ENCODE measurements at places on chromosomes 4 and X. TPM values are rescaled to one million over a fixed set of nuclear protein-coding genes. Genes with fewer than 3 reads are reported as not detected.

DNA sequence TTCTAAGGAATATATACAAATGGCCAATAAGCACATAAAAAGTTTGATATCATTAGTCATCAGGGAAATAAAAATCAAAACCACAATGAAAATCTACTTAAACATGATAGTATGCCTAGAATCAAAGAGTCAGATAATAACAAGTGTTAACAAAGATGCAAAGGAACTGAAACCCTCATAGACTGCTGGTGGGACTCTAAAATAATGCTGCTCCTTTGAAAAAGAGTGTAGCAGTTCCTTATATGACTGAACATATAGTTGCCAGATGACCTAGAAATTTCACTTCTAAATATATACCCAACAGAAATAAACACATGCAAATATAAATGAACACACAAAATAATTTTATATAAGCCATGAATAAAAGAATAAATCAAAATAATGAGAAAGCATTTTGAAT is 205.1 kb upstream of the CTSO start:
- H3K4me3 ChIP-seq, result no peak overlapping the region
- no peak overlapping the region for H3K27ac ChIP-seq
- no peaks in the 10 kb centered on the region for H3K4me1 ChIP-seq
- no peaks in the 10 kb centered on the region for H3K36me3 ChIP-seq
- no peaks in the 10 kb centered on the region for H3K27me3 ChIP-seq

GRCh38 chr4:173748353-173748752 is 218.3 kb upstream of the HAND2 start:
- H3K27ac ChIP-seq, result no peak overlapping the region
- H3K4me1 ChIP-seq, result no peaks in the 10 kb centered on the region
- H3K4me3 ChIP-seq, result no peak overlapping the region
- no peak for DNase-seq
- peaks cover 78% of the 10 kb centered on the region for H3K27me3 ChIP-seq

- no peak overlapping the region for H3K27ac ChIP-seq
- no peak for DNase-seq
- H3K4me1 ChIP-seq, result no peaks in the 10 kb centered on the region
- no peak overlapping the region for H3K4me3 ChIP-seq
- H3K27me3 ChIP-seq, result no peaks in the 10 kb centered on the region
- H3K36me3 ChIP-seq, result no peaks in the 10 kb centered on the region
Measured at GRCh38 chr4:119165767-119166166, 30.1 kb downstream of the MYOZ2 start.

DNA sequence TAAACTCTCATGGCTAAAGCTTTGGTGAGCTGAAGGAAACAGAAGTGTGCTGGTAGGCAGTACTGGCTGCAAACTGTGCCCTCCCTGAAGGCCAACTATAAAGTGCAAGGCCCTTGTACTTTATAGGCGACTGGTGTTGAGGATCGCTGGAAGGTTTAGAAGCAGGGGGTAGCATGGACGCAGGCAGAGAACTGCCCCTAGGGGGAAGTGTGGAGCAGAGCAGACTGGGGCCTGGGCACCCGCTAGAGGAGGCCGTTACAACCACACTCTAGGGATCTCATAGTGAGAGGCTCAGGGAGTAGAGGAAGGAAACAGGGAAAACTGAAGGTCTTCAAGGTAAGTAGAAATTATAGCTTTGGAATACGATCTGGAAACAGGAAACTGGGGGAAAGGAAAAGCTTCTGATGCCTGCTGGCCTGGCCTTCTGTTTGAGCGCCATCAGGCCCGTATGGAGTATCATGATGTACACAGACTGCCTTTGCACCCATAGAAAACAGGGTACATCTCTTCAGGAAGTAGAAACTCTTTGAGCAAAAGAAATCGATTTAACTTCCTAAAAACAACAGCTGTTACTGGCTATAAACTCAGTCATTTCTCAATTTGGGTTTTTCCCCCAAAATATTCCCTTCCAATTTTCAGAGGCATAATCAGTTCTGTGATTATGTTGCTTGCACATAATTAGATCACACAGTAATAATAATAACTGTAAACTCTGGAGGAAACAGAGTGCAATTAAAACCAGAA is 23.9 kb upstream of the TMSB4X start:
- peaks cover 16% of the 10 kb centered on the region for H3K4me1 ChIP-seq
- no peak overlapping the region for H3K4me3 ChIP-seq
- DNase-seq, result peak; percentile 55
- no peaks in the 10 kb centered on the region for H3K27me3 ChIP-seq
- H3K27ac ChIP-seq, result no peak overlapping the region

The KLHL2 gene
- total RNA-seq, result 40.0 TPM

The GAGE12E gene
- not detected for total RNA-seq

- peaks cover 23% of the 10 kb centered on the region for H3K36me3 ChIP-seq
- peak overlapping the region; percentile 98 for H3K27ac ChIP-seq
- peak; percentile 97 for DNase-seq
Measured at GRCh38 chrX:150848914-150849365, 49.5 kb downstream of the CD99L2 start.

DNA sequence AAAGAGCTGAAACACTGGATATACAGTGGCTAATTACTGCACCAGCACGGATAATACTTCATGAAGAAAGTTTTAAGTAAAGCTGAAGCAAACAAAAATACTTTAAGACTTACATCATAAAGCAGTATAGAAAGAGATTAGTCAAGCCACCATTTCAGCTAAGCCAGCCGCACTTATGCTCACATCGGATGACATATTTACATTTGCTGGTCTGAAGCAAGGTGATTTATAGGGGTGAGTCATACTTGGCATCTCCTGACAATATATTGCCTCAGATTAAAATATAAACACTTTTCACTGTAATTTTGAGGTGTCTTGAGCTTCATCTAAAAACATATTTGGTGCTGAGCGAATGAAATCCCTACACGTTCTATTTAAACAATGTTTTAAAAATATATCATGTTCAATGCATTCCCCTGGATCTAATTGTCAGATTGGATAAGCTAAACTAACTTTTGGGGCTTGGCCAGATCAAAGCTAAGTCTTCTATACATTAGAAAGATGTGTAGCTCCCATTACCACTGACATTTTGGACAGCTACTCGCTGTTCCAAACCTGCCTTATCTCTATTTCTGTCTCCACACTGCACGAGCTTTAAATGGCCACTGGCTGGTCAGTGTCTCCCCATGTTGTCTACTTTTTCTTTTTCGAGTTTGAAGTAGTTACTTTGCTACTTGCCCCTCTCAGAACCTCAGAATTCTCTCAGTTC is 103.2 kb downstream of the VCX2 start:
- no peaks in the 10 kb centered on the region for H3K27me3 ChIP-seq
- no peaks in the 10 kb centered on the region for H3K36me3 ChIP-seq
- peaks cover 14% of the 10 kb centered on the region for H3K4me1 ChIP-seq

- no peaks in the 10 kb centered on the region for H3K27me3 ChIP-seq
- H3K27ac ChIP-seq, result no peak overlapping the region
- no peaks in the 10 kb centered on the region for H3K4me1 ChIP-seq
Measured at GRCh38 chr4:106478152-106478551, 109.6 kb upstream of the GIMD1 start.

The ADH1A gene
- 0.21 TPM for total RNA-seq
